ENCODE measurements at places on chromosomes 1 and 21.

GRCh38 chr1:161017756-161018630 is 3.0 kb downstream of the F11R start:
- DNase-seq, result no peak

- no peak for DNase-seq
Observed at GRCh38 chr1:59100708-59101374, 196.1 kb upstream of the FGGY start.

GRCh38 chr1:185439727-185440415 is 122.8 kb upstream of the IVNS1ABP start:
- no peak for DNase-seq

GRCh38 chr1:177934927-177935326 is 34.9 kb downstream of the SEC16B start:
- peak; percentile 36 for DNase-seq

- DNase-seq, result no peak
Observed at GRCh38 chr1:160547422-160547821, 24.4 kb upstream of the SLAMF6 start.

DNA sequence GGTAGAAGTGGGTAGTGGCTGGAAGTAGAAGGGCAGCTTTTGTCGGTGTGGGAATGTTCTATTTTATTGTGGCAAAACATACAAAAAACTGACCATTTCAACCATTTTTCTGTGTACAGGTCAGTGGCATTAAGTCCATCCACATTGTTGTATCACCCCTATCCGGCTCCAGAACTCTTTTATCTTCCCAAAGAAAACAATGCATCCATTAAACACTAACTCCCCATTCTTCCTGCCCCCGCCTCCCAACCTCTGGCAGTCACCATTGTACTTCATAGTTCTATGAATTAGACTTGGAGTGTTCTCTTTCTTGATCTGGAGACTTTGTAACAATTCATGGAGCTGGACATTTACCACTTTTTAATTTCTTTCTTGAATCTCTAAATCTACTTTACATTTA is 55.7 kb downstream of the DEGS1 start:
- DNase-seq, result no peak

- no peak for DNase-seq
Observed at GRCh38 chr1:167522246-167522645, 3.9 kb upstream of the CD247 start.

DNA sequence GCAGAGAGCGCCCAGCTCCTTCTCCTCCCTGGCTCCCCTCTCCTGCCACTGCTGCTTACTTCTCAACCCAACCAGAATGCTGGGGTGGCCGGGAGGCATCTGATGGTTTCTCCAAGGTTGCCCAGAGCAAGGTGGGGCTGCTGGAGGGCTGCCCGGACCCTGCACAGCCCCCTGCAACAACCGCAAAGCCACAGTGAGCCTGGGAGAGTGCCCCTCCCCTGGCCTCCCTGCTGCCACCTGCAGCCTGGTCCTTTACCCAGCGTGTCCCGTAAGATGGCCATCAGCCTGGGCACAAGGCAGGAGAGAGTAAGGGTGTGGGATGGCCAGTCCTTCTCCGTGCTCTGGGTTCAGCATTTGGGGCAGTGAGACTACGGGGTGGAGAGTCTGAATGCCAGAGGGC is 17.0 kb downstream of the MX2 start:
- DNase-seq, result no peak

GRCh38 chr1:152811050-152811449 is 721 bp upstream of the LCE1B start:
- DNase-seq, result no peak

GRCh38 chr1:25193229-25193628 is 39.1 kb downstream of the SYF2 start:
- no peak for DNase-seq

DNA sequence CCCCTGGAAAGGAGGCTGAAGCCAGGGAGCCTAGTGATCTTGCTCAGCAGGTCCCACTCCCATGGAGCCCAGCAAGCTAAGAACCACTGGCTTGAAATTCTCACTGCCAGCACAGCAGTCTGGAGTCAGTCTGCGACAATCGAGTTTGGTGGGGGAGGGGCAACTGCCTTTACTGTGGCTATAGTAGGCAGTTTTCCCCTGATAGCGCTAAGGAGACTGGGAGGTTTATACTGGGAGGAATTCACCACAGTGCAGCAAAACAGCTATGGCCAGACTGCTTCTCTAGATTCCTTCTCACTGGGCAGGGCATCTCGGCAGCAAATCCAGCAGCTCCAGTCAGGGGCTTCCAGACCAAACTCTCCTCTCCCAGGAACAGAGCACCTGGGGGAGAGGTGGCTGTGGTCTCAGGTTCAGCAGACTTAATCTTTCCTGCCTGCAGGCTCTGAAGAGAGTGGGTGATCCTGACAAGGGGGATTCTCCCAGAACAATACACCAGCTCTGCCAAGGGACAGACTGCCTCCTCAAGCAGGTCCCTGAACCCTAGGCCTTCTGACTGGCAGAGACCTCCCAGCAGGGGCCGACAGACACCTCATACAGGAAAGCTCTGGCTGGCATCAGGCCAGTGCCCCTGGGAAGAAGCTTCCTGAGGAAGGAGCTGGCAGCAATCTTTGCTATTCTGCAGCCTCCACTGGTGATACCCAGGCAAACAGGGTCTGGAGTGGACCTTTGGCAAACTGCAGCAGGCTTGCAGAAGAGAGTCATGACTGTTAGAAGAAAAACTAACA is 548.5 kb upstream of the NEGR1 start:
- DNase-seq, result no peak

GRCh38 chr1:165915480-165915879 is 88.1 kb downstream of the UCK2 start:
- DNase-seq, result no peak

All from NCI-H187 (cell line).